IMR-90 (cell line): ENCODE measurements at places on chromosomes 6 and 20. TPM values are rescaled to one million over a fixed set of nuclear protein-coding genes. Genes with fewer than 3 reads are reported as not detected.

DNA sequence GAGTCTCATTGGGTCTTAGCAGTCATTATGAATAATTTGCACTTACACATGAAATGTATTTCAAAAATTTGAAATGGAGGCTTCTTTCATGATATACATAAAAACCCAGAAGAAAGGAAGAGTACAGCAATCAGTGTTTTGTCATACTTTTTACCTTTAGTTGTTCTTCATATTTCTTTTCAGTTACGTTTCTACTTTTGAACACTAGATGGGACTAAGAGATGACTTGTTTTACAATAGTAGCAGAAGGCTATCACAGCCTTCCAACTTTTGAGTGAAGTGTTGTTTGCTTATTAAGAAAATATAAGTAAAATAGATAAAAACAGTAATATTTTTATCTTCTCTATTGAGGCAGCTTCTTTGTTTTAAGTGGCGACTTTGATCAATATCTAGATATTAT lies 58.1 kb downstream of the L3MBTL3 start:
- peak; percentile 13 for DNase-seq

DNA sequence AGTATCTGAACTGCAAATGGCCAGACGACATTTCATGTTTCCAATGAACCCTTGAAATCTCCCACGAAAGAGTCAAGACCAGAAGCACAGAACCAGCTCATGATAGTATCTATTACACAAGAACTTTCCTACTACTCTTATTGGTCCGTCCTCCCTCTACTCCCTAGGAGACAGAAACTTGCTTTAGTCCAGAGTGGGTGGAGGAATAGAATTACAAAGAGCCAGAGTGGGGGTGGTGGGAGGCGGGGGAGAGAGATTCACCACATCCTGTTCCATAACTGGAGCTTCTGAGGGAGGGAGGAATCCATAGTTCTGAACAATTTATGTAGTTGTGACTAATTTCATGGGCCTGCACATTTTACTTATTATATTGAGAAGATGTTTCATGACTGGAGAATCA lies 18.5 kb upstream of the WFDC10A start:
- DNase-seq: peak; percentile 75

- DNase-seq: no peak
Measured at GRCh38 chr20:52889225-52889624, 82.9 kb upstream of the TSHZ2 start.

FOXA2 gene
- total RNA-seq: not detected in 2 replicates

CRISP3 gene
- total RNA-seq: not detected in 2 replicates
